ENCODE measurements at places on chromosomes 5 and 9. TPM values are rescaled to one million over a fixed set of nuclear protein-coding genes. Genes with fewer than 3 reads are reported as not detected.

DNA sequence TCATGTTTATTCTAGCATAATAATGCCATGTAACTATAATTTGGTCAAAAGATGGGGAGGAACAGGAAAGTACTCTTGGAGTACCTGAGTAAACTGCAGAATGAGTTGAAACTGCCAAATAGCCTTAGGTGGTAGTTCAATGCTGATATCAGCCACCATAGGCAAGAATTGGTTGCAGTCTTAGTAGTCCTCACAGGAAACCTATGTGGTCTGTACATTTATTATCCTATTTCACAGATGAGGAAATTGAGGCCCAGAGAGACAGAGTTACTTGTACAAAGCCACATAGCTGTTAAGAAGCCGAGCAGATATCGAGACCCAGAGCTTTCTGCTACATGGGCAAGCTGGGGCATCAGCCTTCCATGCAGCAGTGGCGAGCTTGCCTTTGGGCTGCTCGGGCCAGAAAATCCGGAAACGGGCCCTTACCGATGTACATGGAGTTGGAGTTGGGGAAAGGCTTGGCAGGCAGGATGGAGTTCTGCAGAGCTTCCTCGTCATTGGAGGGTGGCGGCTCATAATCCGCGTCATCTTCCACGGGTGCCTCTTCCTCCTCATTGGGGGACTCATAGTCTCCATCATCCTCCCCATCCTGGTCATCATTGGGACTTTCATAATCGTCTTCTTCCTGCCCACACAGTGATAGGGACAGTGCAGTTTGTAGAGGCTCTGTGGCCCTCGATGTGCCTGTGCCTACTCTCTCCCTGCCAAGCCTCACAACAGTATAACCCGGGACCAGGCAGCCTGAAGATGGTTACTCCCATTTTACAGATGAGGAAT, 27.1 kb downstream of the LCP2 start:
- no peak overlapping the region for H3K27ac ChIP-seq
- H3K4me3 ChIP-seq: no peak overlapping the region
- peaks cover 9% of the 10 kb centered on the region for H3K4me1 ChIP-seq
- H3K27me3 ChIP-seq: peaks cover 2% of the 10 kb centered on the region
- DNase-seq: no peak

DNA sequence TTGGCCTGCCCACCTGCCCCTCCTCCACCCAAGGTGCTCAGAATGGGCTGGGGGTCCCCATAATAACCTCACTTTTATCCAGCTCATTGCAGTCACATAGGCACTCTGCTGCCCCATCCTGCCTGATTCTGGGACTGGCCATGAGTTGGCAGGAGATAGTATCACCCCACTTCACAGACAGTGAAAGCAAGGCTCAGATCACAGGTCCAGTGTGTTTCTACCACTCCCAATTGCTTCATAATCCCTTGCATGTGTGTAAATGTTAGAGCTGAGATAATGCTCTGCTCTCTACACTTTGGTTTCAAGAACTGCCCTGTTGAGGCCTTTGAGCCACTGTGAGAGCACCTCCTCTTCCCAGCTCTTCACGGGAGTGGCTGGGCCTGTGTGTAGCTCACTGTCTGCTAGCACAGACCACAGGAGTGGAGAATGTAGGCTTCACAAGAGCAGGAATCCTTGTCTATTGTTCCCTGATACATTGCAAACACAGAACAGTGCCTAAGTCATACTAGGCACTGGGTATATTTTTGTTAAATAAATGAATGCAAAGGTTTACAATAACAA, 8.4 kb downstream of the PCYOX1L start:
- peaks cover 2% of the 10 kb centered on the region for H3K27me3 ChIP-seq
- peaks cover 7% of the 10 kb centered on the region for H3K4me1 ChIP-seq
- no peaks in the 10 kb centered on the region for H3K36me3 ChIP-seq
- no peak overlapping the region for H3K4me3 ChIP-seq

GRCh38 chr5:152403046-152403445, 2.0 kb downstream of the NMUR2 start:
- H3K36me3 ChIP-seq: no peaks in the 10 kb centered on the region
- no peaks in the 10 kb centered on the region for H3K27me3 ChIP-seq
- no peak for DNase-seq
- no peak overlapping the region for H3K4me3 ChIP-seq
- no peaks in the 10 kb centered on the region for H3K4me1 ChIP-seq

PCDHB16 gene
- 20.1 TPM for total RNA-seq

CDC25C gene
- total RNA-seq: 3.2 TPM

OBP2A gene
- total RNA-seq: not detected

CAMK4 gene
- 33.7 TPM for total RNA-seq
